ENCODE measurements at places on chromosomes 6 and 20.
A peak's percentile ranks its signal among the peaks of the same experiment; 100 is the strongest.

DNA sequence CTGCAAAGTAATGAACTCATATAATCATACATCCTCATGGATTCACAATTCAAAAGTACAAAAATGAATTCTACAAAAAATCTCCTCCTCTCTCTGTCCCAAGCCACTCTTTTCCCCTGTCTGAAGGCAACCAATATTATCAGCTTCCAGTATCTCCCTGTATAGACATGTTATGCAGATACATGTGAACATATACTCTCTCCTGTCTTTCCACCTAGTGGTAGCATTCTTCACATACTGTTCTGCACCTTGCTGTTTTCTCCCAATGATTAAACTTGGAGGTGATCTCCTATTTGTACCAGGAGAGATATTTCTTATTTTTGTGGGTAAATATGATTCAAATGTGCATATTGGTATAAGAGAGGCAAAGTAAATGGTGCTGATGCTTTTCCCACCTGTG lies 416.4 kb downstream of the EPM2A start:
- no peaks in the 10 kb centered on the region for H3K4me1 ChIP-seq
- no peak overlapping the region for H3K27ac ChIP-seq
- no peak overlapping the region for H3K4me3 ChIP-seq
- DNase-seq = no peak
- no peaks in the 10 kb centered on the region for H3K27me3 ChIP-seq
- H3K36me3 ChIP-seq = no peaks in the 10 kb centered on the region

DNA sequence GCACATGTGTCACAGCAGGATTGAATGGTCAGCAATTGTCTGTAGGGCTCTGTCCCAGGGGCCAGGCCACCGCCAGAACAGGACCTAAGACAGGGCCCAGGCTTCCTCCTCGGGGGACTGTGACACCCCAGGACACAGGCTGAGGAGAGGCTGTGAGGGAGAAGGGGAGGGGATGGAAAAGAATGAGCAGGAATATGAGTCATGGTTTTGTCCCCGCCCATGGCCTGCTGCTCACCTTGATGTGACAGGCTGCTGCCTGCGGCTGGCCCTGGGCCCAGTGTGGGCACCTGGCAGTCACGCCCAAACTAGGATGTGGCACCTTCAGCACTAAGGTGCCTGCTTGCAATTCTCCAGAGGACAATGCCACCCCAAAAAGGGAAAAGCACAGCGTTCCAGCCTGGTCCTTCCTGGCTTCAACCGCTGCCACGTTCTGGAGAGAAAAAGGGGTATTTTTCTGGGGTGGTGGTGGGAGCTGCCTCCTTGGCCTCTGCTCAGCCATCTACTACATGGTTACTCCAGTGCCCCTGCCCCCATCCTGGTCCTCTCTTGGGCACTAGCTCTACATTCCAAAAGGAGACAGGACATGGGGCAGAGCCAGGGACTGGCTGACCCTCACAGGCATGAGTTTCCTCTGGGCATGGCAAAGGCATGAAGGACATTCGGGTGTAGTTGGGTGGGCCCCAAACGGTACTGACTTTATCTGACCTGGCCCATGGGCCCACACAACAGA lies 93.4 kb downstream of the SLC22A23 start:
- H3K27ac ChIP-seq = no peak overlapping the region
- no peak overlapping the region for H3K4me3 ChIP-seq
- H3K27me3 ChIP-seq = no peaks in the 10 kb centered on the region
- no peak for DNase-seq

GRCh38 chr6:85678026-85678601 lies 35.4 kb upstream of the SYNCRIP start:
- H3K36me3 ChIP-seq = no peaks in the 10 kb centered on the region
- peak overlapping the region; percentile 81 for H3K27ac ChIP-seq
- no peak for DNase-seq
- no peaks in the 10 kb centered on the region for H3K4me1 ChIP-seq
- H3K4me3 ChIP-seq = peak overlapping the region; percentile 97

DNA sequence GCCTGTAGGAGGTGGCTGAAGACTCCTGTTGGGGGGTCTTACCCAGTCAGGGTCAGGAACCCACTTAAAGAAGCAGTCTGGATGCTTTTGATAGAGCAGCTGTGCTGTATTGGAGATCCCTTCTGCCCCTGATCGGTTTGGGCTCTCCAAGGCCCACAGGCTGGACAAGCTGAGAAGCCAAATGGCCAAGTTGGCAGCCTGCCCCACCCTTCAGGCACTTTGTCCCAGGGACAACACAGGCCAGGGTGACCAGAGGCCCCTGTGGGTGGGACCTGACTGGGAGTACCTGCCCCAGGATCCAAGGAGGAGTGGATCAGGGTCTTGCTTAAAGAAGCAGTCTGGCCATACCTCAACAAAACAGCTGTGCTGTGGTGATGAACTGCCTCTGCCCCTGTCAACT lies 48.4 kb downstream of the ZC2HC1B start:
- DNase-seq = no peak
- H3K4me1 ChIP-seq = no peaks in the 10 kb centered on the region
- no peak overlapping the region for H3K27ac ChIP-seq
- H3K36me3 ChIP-seq = no peaks in the 10 kb centered on the region
- H3K27me3 ChIP-seq = no peaks in the 10 kb centered on the region

All from tibial nerve (tissue), 4 donors.